ENCODE measurements at places on chromosomes 11 and 22.
A peak's percentile ranks its signal among the peaks of the same experiment; 100 is the strongest.

GRCh38 chr22:39471381-39472141 is 14.7 kb downstream of the MGAT3 start:
- no peak for DNase-seq

- DNase-seq = no peak
Observed at GRCh38 chr11:47276923-47277322, 7.0 kb downstream of the MADD start.

DNA sequence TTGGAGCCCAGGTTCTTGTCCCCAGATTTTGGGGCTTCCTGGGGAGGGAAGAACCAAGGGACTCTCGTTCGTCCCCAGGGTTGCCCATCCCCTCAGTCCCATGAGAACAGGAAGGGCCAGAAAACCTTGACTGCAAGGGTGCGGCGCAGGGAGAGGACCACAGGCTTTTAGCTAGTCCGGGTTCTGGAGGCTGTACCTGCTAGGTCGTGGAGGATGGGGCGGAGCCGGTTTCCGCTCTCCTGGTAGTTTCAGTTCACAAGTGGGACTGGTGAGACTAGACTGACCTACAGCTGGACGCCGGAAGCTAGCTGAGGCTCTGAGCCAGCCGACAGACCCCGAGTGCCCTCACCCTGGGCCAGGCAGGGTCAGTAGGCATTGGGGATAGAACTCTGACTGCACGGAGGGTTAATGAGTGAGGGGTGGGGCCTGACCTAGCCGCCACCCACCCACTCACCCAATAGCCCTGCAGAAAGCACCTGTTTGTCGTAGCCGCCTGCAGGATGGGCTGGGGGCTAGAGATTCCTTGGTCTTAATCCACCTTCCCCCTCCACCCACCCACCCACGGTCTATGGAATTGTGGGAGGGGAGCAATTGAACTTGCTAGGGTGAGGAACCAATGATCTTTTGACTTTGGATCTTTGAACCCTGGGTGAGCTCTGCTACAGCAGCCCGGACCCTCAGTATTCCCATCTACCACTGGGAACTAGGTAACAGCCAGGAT is 1.5 kb downstream of the MAFF start:
- peak; percentile 33 for DNase-seq

- no peak for DNase-seq
Observed at GRCh38 chr11:66651016-66651415, 12.5 kb downstream of the RBM4 start.

Data from activated naive CD4-positive, alpha-beta T cell treated with anti-CD3 and anti-CD28 coated beads, Interleukin-2, amount 50 U/mL, for 72 hours (primary cell).